ENCODE measurements at places on chromosomes 16 and 17.

DNA sequence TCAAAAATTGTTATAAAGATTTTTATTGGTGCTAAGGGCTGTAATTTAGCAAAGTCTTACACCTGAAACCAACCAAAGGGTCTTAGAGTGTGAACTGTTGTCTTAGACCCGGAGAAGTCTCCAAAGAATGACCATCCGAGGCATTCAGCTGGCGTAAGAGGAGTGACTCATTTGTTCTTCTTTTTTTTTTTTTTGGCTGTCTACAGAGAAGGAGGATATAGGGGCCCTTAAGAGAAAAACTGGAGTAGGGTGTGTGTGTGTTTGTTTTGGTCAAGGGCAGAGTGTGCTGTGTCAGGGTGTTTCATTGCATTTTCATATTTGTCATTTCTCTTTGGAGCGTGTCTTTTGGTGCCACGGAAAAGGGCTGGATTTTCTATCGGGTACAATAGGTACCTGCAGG lies 508.0 kb downstream of the WWOX start:
- H3K4me1 ChIP-seq, result peaks cover 3% of the 10 kb centered on the region
- H3K4me3 ChIP-seq, result no peak overlapping the region
- H3K27ac ChIP-seq, result no peak overlapping the region
- H3K36me3 ChIP-seq, result no peaks in the 10 kb centered on the region
- DNase-seq, result no peak

DNA sequence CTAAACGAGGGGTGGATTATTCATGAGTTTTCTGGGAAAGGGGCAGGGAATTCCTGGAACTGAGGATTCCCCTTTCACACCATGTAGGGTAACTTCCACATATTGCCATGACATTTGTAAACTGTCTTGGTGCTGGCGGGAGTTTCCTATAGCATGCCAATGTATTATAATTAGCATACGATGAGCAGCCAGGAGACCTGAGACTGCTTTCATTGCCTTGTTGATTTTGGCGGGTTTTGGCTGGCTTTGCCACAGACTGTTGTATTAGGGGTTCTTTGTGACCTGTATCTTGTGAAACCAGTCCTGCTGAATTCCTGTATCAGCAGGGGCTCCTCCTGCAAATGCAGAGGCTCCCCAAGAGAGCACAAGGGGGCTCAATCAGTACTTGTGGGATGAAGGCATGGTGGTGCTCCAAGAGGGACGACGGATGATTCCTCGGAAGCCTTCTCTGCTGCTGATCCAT lies 104.4 kb upstream of the CACNG5 start:
- no peak overlapping the region for H3K4me3 ChIP-seq
- H3K36me3 ChIP-seq, result peaks cover 4% of the 10 kb centered on the region
- H3K27me3 ChIP-seq, result no peaks in the 10 kb centered on the region
- peaks cover 2% of the 10 kb centered on the region for H3K4me1 ChIP-seq
- no peak overlapping the region for H3K27ac ChIP-seq

DNA sequence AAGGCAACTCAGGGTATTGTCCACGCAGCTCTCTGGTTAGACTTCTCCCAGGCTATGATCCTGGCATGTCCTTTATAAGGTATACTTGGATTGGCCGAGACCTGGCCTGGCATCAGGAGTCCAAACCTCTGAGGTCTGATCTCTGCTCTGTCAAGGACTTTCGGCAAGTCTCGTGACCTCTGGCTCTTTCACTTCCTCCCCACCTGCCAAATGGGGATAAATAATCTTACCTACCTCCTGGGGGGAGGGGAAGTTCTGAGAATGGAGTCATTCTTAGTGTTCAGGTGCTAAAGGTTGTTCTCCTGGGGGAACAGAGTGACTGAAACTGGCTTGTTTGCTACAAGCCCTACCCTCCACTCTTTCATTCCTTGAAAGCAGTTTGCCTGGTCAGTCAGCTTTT lies 7.6 kb downstream of the ATXN1L start:
- H3K36me3 ChIP-seq, result peaks cover 50% of the 10 kb centered on the region
- H3K27me3 ChIP-seq, result no peaks in the 10 kb centered on the region
- no peak for DNase-seq
- no peak overlapping the region for H3K4me3 ChIP-seq
- H3K27ac ChIP-seq, result peak overlapping the region; percentile 90
- H3K4me1 ChIP-seq, result peaks cover 59% of the 10 kb centered on the region

DNA sequence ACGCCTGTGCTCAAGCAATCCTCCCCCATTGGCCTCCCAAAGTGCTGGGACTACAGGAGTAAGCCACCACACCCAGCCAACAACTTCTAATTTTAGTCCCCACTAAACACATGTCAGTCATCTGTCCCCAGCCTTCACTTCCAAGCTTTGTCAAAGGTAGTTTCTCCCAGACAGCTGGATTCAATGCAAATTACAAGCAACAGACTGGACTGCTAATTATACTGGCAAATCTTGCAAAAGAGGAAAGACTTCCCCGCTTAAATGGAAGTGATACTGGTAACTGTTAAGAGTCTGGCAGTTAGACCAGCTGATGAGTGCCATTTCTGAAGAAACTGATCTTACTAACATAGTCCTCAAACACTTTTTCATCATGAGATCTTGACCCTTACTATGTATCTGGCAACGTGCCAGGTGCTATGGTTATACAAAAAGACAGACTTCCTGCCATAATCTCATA lies 8.2 kb upstream of the GGA2 start:
- H3K4me3 ChIP-seq, result no peak overlapping the region
- H3K36me3 ChIP-seq, result peaks cover 15% of the 10 kb centered on the region
- peak overlapping the region; percentile 79 for H3K27ac ChIP-seq
- DNase-seq, result no peak
- no peaks in the 10 kb centered on the region for H3K27me3 ChIP-seq
- peaks cover 34% of the 10 kb centered on the region for H3K4me1 ChIP-seq

GRCh38 chr17:52149626-52150025 lies 8.9 kb downstream of the CA10 start:
- H3K4me1 ChIP-seq, result no peaks in the 10 kb centered on the region
- DNase-seq, result no peak
- H3K36me3 ChIP-seq, result no peaks in the 10 kb centered on the region
- no peak overlapping the region for H3K4me3 ChIP-seq

DNA sequence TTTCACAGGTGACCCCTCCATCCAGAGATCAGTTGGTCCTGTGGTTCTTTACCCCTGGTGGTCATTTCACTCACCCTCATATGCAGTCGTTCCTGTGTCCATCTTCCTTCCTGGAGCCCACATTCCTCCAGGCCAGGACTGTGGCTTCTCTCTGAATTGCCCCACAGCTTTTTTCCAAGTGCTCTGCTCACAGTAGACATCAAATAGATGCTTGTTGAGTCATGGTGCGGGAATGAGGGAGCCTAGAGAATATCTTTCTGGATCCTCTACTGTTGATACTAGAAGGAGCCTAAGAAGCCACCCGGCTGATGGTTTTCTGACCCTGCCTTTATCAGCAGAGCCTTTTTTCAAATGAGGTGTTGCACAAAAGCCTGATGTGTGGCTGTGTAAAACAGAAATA lies 10.4 kb downstream of the USB1 start:
- peaks cover 26% of the 10 kb centered on the region for H3K36me3 ChIP-seq
- no peak overlapping the region for H3K27ac ChIP-seq
- DNase-seq, result no peak
- no peaks in the 10 kb centered on the region for H3K27me3 ChIP-seq

DNA sequence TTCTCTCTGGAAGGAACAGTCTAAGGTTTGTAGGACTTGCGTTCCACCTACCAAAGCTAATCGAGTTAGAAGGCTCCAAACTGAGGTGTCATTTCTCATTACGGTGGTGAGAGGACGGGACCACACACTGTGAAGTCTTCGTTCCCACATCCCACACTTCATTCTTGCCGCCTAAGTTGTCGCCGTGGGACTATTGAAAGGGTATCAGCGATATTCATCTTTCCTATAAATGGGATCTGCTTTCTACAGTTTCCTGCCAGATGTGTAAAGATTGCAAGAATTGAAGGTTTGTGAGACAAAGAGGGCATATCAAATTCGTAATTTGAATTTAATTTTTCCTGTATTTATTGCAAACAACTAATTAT lies 608 bp upstream of the TRIM37 start:
- no peak for DNase-seq
- peaks cover 19% of the 10 kb centered on the region for H3K4me1 ChIP-seq
- H3K27ac ChIP-seq, result no peak overlapping the region
- H3K4me3 ChIP-seq, result peak overlapping the region; percentile 98

GRCh38 chr17:1055751-1056645 lies 59.1 kb downstream of the TIMM22 start:
- DNase-seq, result peak; percentile 34
- no peaks in the 10 kb centered on the region for H3K27me3 ChIP-seq
- no peak overlapping the region for H3K4me3 ChIP-seq
- H3K36me3 ChIP-seq, result peaks cover 32% of the 10 kb centered on the region
- H3K4me1 ChIP-seq, result peaks cover 2% of the 10 kb centered on the region

GRCh38 chr17:30086896-30087295 lies 29.7 kb upstream of the NSRP1 start:
- no peak overlapping the region for H3K4me3 ChIP-seq
- peaks cover 57% of the 10 kb centered on the region for H3K27me3 ChIP-seq
- no peaks in the 10 kb centered on the region for H3K4me1 ChIP-seq
- no peak overlapping the region for H3K27ac ChIP-seq

DNA sequence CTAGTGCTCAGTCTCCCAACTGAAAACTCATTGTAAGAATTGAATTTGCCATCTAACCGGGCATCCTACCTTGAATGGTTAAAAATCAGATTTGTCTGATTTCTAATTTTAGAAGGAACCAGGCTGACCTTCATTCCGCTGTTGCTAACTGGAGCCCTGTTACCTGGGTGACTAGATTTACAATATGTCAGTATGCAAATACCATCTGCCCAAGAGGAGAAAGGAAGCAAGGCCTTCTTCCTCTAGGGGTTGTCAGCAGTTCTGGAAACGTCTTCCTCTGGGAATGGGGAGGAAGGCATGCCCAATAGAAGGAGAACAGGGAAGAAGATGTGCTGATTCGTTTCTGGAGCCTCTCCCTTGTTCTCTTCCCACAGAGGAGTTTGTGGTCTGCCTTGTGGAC lies 137.9 kb downstream of the PITPNC1 start:
- peak overlapping the region; percentile 75 for H3K27ac ChIP-seq
- H3K27me3 ChIP-seq, result no peaks in the 10 kb centered on the region
- H3K4me3 ChIP-seq, result no peak overlapping the region
- no peaks in the 10 kb centered on the region for H3K36me3 ChIP-seq
- no peak for DNase-seq
- H3K4me1 ChIP-seq, result peaks cover 74% of the 10 kb centered on the region

DNA sequence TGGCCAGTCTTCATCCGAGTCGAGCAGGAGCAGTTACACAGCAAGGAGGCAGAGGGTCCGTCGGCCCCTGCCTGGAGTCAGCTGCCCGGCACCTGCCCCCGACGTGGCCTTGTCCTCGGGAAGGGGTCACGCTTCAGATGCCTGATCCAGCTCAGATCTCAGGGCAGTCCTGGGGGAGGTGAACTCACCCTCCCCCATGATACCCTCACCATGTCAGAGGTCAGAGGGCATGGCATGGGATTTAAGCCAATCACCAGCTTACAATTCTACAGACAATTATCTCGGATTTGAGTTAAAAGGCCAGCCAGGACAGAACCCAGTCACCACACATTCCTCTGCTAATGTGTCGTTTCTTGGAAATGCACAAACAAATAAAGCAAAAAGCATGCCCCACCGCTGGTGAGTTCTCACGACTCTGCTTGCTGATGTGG lies 211.3 kb downstream of the FOXL1 start:
- no peaks in the 10 kb centered on the region for H3K4me1 ChIP-seq
- H3K36me3 ChIP-seq, result no peaks in the 10 kb centered on the region
- no peak for DNase-seq
- no peak overlapping the region for H3K27ac ChIP-seq
- H3K27me3 ChIP-seq, result peaks cover 22% of the 10 kb centered on the region

GRCh38 chr17:75764417-75764710 lies 628 bp downstream of the GALK1 start:
- no peaks in the 10 kb centered on the region for H3K36me3 ChIP-seq
- no peak for DNase-seq
- H3K27ac ChIP-seq, result peak overlapping the region; percentile 17
- H3K27me3 ChIP-seq, result no peaks in the 10 kb centered on the region
- peak overlapping the region; percentile 80 for H3K4me3 ChIP-seq

DNA sequence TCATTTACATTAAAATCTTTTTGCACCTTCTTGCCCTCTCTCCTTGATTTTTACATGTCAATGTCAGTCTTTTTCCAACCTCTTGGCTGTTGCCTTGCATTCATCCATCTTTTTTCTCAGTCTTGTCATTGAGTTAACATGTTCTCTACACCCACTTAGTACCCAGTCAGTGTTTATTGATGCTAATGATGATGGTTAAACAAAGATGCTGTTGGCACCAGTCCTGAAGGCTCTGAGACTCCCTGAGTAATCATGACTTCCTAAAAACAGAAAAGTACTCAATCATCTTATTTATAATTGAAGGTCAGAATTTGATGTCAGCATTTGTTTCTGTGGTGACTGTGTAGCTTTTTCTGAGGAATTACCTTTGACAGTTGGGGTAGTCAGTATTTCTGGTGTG lies 104.5 kb downstream of the NLK start:
- DNase-seq, result no peak
- no peaks in the 10 kb centered on the region for H3K4me1 ChIP-seq
- no peaks in the 10 kb centered on the region for H3K27me3 ChIP-seq
- H3K27ac ChIP-seq, result no peak overlapping the region

GRCh38 chr17:18248300-18248731 lies 10.2 kb downstream of the FLII start:
- no peak overlapping the region for H3K4me3 ChIP-seq
- H3K27ac ChIP-seq, result peak overlapping the region; percentile 83
- peaks cover 71% of the 10 kb centered on the region for H3K36me3 ChIP-seq
- H3K27me3 ChIP-seq, result no peaks in the 10 kb centered on the region
- peaks cover 4% of the 10 kb centered on the region for H3K4me1 ChIP-seq

DNA sequence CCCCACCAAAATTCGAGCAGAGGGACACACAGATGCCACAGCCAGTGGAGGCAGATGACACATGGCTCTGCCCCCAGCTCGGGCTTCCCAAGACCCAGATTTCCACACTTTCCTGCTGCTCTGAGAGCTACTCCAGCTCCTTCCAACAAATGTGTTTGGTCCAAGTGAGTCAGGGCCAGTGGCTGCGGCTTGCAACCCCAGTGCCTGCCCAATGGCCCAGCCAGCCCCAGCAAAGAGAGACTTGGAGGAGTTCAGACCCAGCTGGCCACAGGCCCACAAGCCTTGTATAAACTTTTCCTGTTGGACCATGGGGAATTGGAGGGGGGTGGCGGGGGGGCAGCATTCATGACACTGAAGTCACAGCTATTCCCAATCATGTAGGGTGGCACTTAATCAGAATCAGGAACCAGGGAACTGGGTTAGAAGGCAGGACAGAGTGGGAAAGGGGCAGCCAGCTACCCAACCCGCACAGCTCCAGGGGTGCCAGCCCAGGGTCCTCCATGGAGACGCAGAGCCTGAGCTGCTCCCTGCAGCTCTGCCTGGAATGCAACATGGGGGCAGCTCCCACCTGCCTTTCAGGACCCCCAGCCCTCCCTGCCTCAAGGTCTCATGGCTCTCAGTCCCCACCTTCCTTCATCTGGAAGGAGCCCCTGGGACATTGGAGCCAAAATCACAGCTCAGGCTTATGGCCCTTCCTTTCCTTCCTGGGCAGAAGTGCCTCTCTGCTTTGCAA lies 17.5 kb upstream of the C16orf78 start:
- peaks cover 44% of the 10 kb centered on the region for H3K27me3 ChIP-seq
- no peak overlapping the region for H3K27ac ChIP-seq
- no peak for DNase-seq
- no peaks in the 10 kb centered on the region for H3K4me1 ChIP-seq
- no peaks in the 10 kb centered on the region for H3K36me3 ChIP-seq

GRCh38 chr17:76983075-76983775 lies 115.0 kb downstream of the MGAT5B start:
- H3K27me3 ChIP-seq, result no peaks in the 10 kb centered on the region
- peaks cover 5% of the 10 kb centered on the region for H3K4me1 ChIP-seq
- no peak for DNase-seq
- no peak overlapping the region for H3K27ac ChIP-seq

GRCh38 chr16:48537909-48538745 lies 71.9 kb downstream of the N4BP1 start:
- H3K4me1 ChIP-seq, result peaks cover 16% of the 10 kb centered on the region
- H3K36me3 ChIP-seq, result peaks cover 22% of the 10 kb centered on the region

Measured in effector memory CD8-positive, alpha-beta T cell (primary cell).